ENCODE measurements at places on chromosomes 16 and 17.

DNA sequence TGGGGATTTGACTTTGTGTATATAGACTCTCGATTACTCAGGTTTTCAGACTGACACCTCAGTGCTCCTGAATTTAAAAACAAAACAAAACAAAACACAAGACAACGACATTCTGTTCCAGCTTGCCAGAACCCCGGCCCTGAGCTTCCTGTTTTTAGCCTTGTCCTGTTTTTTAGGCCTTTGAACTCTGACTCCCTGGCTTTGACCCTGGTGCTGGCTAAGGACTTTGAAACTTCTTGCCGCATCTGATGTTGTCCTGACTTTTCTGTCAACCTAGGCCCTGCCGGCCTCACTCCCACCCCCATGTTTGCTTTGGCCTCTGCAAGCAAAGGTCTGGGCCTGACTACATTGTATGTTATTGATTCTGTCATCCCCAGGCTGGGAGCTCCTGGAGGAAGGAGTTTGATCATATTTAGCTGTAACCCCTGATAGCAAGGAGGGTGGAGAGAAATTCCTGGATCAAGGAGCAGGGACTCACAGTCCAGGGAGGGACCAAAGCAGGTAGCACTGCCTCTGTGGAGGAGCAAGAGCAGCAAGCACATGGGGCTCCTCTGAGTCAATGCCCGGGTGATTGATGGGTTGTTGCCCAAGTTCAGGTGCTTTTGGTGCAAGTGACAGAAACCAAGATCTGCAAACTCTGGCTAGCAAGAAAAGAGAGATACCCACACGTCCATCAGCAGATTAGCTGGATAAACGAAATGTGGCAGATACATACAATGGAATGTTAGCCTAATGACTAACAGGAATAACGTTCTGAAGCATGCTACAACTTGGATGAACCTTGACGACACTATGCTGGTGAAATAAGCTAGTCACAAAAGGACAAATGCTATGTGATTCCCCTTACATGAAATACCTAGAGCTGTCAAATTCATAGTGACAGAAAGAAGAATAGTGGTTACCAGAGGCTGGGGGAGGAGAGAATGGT, 7.7 kb downstream of the CCL16 start:
- DNase-seq, result no peak

- DNase-seq, result no peak
Observed at GRCh38 chr16:72085002-72085401, 8.4 kb downstream of the TXNL4B start.

DNA sequence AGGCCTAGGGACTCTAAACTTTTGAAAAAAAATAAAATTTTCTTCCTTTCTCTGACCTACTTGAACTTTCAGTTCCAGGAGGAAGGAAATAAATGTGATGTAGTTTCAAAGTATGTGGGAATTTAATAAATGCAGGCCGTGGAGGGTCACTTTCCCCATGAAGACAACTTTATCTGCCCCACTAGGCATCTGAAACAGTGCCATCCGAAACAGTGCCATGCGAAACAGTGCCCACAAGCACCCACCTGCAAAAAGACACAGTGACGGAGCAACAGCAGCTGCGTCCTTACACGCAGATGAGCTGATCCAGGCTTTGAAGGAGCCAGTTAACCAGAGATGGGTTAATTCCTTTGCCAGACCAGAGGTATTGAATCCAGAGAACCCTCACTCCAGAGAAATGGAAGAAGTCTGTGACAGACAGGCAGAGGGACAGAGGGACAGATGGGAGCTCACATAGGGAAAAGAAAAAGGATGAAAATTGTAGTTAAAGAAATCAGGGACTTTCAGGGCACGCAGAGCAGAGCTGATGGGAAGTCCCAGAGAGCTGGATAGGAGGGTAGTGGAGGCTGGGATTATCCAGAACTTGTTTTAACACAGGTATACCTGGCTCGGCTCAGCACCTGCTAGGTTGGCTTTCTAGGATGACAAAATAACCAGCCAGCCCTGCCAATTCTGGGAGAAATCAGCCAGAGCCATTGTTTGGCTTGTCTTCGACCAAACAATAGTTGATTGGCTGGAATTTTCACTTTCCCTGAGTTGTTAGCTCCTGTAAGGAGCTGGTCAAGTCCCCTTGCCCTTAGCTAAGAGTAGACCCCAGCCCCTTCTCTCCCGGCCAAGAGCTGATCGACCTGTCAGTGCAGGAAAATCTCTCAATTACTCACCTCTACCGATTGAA, 17.1 kb upstream of the HOXB13 start:
- no peak for DNase-seq

- DNase-seq, result no peak
Observed at GRCh38 chr17:80287038-80287437, 26.4 kb downstream of the RNF213 start.

DNA sequence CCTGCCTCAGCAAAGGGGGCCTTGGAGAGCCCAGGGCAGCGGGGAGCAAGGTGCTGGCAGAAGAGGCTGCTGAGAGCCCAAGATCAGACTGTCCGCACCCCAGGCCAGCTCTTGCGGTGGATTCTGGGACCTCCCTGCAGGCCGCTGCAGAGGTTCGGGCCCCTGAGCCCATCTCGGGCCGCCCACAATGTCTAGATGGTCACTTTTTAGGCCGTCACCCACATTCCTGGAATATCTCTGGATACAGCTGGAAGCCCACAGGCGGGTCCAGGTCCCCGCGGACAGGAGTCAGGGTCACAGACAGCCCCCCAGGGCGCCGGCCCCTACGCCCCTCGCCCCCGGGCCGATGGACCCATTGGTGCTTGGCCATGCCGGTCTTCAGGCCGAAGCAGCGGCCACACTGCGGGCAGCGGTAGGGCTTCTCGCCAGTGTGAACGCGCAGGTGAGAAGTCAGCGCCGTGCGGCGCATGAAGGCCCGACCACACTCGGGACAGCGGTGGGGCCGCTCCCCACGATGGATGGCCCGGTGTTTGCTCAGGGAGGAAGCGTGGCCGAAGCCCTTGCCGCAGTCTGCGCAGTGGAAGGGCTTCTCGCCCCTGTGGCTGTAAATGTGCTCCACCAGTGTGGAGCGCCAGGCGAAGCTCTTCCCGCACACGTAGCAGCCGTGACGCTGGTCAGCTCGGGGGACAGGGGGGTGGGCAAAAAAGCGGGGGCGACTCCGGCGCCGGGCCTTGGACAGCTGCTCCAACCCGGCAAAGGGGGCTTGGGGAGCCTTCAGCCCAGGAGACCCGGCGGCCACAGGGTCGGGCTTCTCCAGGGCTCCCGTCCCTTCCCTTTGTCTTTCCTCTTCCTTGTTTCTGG, 2.1 kb downstream of the ZNF747 start:
- no peak for DNase-seq

DNA sequence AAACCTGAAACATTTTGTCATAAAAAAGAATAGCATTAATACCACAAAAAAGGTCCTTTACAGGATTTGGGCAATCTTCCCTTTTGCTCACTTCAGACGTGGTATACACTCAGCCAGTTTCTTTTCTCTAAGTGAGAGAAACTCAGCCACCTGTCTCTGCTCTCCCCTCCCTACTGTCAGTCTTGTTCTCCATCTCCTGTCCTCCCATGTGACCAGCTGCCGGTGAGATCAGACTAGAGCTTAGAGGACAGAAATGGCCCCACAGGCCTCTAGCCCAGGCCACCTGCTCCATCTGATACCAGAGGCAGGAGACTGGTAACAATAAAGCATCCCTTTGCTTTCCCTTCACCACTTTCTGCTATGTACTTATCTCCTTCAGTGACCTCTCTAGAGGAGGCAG, 34.9 kb downstream of the CMC2 start:
- DNase-seq, result no peak

- DNase-seq, result no peak
Observed at GRCh38 chr17:59844884-59845594, 47.7 kb downstream of the TUBD1 start.

DNA sequence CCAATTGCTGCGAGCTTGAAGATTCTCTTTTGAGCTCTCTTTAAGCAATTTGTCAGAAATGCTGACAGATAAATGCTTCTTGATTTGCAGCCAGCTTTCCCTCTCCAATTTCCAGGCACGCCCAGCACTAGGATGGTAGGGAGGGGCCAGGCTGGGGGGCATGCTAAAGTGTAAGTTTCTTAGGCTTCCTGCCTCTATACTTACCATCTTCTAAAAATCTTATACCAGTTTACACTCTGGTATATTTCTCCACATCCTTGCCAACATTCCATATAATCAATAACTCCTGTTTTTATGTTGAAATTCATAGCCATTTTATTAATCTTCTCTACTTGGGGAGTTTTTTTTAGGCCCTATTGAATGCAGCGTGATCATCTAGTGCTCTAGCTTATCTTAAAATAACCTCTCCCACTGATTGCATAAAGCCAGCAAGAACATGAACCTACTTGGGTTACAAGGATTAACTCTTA, 17.5 kb downstream of the ACSF2 start:
- no peak for DNase-seq

DNA sequence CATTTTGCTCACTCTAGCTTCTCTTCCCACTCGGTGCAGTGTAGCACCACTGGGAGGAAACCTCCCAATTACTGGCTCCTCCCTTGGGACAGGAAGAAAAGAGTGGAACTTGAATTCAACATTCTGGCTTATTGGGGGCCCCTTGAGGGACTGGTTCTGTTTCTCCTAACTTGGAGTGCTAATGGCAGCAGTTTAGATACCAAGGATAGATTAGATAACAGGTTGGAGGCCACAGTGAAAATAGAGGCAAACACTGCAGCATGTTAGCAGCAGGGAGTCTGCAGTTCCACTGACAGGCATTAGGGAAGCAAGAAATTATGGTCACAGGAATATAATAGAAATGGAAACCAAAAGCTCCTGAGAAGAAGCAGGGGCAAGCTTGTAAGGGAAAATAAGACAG, 322.0 kb downstream of the ABCC12 start:
- DNase-seq, result no peak

DNA sequence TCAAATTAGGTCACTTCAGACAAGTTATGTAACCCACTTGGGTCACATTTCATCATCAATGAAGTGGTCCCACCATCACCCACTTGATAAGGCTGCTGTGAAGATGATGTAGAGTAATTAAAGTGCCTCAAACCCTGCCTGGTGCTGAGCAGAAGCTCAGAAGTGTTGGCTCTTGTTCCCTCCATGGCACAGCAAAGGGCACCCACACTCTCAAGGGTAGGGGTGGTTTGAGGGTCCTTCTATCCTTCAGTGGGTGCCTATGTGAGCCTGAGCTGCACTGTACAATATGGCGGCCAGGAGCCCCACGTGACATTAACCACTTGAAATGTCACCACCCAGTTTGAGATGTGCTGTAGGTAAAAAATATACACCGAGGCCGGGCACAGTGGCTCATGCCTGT, 71.5 kb downstream of the CYTH1 start:
- DNase-seq, result no peak

DNA sequence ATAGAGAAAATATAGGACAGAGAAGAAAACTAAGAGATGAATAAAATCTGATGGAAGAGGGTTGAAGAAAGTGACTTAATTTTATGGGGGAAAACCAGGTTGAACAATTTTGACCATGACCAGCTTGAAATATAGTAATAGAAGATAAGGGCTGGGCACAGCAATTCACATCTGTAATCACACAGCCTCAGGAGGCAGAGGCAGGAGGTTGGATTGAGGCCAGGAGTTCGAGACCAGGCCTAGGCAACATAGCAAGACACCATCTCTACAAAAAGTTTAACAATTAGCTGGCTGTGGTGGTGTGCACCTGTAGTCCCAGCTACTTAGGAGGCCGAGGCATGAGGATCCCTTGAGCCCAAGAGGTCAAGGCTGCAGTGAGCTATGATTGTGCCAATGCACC, 8.7 kb downstream of the MXRA7 start:
- no peak for DNase-seq

GRCh38 chr17:39551879-39552278, 55.8 kb downstream of the NEUROD2 start:
- no peak for DNase-seq

GRCh38 chr17:14461227-14461548, 160.3 kb downstream of the HS3ST3B1 start:
- no peak for DNase-seq

DNA sequence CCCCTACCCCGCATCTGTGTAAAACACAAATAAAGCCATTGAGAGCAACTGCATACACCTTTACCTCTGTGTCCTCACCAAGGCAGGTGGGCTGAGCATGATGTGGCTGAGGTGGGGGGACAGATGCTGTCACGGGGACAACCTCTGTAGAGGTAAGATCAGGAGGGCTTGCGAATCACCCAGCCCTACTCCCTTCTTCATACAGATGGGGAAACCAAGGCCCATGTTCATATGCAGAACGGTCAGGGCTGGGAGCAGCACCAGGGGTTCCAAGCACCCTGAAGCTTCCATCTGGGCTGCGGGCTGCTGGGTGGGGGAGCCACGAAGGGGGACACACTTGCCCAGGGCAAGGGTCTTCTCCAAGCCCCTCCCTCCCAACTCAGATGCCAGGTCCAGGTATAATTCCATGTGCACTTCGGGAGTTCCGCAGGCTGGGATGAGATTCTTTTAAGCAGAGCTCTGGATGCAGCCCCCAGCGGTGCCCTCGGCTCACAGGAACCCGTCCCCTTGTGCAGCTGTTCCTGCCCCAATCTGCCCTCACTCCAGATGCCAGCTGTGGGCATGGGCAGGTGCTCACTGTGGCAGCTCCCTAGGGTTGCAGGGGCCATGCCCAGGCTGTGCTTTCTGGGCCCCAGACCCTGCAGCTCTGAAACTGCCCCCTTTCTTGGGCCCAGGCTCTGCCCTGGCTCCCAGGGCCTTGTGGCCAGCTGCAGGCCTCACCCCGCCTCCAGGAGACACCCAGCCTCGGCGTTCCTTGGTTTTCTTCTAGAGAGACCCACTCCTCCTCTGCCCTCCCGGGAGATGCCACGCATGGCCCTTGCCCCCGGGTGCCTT, 9.6 kb downstream of the CTRB1 start:
- no peak for DNase-seq

- no peak for DNase-seq
Observed at GRCh38 chr17:71869841-71870545, 250.8 kb upstream of the SOX9 start.

GRCh38 chr17:1229900-1230501, 40.2 kb upstream of the BHLHA9 start:
- no peak for DNase-seq

- DNase-seq, result no peak
Observed at GRCh38 chr17:50363217-50364060, 9.5 kb downstream of the MRPL27 start.

- DNase-seq, result no peak
Observed at GRCh38 chr17:77825621-77826020, 132.9 kb upstream of the TNRC6C start.

DNA sequence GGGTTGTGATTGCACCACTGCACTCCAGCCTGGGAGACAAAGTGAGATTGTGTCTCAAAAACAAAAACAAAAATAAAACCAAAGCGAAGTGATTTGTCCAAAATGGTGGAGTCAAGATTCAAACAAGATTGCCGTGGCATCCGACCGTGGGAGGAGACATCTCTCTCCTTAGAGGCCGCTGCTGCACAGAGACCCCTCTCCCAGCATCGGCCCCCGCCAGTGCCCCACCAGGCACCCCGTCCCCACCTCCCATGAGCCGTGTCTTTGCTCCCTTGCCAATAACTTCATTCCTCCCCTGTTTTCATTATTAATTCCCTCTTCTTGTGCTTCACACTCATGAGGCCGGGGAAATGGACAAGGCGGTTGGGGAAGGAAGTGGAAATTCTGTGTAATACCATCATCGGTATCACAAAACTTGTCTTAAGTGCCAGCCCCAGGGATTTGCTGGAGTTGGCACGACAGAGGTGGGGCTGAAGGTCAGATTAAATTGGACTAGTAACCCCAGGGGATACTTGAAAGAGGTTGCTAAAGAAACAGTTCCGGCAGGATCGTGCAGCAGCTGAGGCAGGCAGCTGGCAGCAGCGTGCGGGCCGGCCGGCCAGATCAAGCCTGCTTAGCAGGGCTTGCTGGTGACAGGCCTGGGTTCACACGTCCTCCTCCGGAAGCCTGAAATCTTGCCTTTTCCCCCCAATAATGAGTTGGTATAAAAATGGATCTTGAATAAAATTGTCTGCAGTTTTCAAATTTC, 66.8 kb downstream of the RTN4RL1 start:
- DNase-seq, result no peak

GRCh38 chr17:5508810-5509209, 22.4 kb downstream of the MIS12 start:
- DNase-seq, result no peak

Measured in stimulated activated CD8-positive, alpha-beta memory T cell treated with anti-CD3 and anti-CD28 coated beads, Interleukin-15, amount 100 ng/mL, for 4 hours (primary cell).